Stimulated activated CD4-positive, alpha-beta T cell treated with anti-CD3 and anti-CD28 coated beads, Interleukin-15, amount 100 ng/mL, for 24 hours (primary cell): ENCODE measurements at places on chromosomes 3 and 15.

GRCh38 chr15:85536341-85536740, 155.9 kb downstream of the AKAP13 start:
- DNase-seq: no peak

GRCh38 chr3:126287536-126288241, 69.5 kb downstream of the KLF15 start:
- no peak for DNase-seq

DNA sequence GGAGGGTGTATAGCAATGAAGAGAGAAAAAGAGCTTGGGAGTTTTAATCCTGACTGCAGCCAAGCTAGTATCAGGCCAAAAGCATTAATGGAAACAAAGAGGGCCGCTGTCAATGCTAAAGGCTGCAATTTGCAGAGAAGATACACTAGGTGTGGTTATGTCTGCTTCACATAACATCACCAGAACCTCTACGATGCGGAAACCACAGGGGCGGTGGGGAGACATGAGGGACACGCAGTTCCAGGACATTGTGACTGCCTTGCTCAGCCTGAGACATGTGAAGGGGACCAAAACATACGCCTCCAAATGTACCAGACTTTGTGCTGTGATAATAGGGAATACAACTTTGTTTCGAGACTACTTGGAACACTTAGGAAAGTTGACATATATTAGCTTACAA, 88.4 kb downstream of the APBA2 start:
- DNase-seq: no peak

DNA sequence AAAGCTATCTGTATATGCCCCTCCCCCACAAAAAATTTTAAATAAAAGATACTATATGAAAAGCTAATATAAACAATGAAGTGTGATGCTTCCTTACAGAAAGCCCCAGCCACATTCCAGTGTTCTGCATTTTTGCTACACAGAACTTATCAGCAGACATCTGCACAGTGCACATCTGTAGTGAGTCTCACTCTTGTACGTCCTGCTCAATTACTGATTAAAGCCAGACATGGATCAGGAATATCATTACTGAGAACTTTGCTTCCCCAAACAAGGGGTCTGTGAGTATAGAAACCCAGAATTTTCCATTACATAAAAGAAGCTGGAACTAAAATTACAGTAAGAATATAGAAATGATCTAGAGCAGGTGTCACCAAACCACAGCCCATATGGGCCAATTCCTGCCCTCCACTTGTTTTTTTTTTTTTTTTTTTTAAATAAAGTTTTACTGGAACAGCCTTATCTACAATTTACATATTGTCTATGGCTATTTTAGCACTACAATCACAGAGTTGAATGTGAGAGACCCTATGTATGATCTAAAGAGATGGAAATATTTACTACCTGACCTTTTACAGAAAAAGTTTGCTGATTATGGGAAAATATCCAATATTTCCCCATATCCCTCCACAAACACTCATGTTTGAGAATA, 45.7 kb downstream of the UBP1 start:
- no peak for DNase-seq

DNA sequence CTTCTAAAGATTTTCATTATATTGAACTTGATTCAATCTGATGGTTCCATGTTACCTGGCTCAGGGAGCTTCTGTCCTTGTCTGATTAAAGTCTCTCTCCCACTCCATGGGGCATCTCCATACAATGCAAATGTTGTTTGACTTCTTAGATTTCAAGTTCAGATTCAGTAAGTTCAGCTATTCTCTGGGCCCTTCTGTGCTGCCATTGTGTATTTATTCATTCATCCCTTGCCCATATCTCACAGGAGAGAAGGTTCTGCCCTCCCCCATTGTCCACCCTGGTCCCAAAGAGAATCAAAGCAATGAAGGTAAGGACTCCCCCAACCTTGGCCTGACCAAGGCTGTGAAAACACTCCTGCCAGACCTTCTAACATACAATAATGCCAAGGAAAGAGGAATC, 669.9 kb downstream of the MAGI1 start:
- DNase-seq: no peak

DNA sequence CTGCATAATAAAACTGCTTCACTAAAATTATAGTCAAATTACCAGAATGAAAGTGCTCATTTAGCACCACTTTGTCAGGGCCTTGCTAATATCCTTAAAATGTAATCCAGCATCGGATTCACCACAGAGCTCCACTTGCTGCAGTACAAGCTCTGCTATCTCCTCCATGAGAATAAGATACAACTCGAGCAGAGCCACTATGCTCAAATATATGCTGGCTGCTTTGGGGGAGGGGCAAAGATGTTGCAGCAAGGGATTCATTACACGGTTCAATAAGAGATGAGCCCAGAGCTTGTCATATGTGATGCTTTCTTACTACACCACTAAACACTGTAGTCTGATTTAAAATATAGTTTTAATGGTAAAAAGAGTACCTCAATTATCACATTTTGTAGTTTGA, 72.2 kb downstream of the DLG1 start:
- DNase-seq: no peak

DNA sequence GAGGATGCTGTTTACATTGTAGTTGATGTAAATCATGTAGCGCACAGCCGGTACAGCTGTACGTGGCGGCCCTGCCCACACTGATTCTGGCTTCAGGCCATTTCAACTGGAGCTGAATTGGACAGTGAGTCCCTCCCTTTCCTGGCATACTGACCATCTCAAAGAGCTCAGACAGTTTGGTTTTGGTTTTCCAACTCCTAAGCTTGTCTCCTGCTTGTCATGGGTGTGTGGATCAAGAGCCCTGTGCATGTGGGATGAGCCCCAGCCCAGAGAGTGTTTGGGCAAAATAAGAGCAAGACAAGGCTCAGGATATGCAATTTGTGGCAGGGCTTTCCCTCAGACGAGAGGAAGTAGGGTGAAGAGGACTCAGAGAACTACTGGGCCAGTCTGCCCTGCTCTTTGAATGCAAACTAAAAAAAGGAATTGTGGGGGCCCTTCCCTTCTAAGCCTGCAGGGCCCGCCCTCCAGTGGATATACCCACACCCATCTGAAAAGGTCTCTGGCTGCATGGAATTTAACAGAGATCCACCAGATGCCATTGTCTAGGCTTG, 13.3 kb downstream of the ITGA11 start:
- no peak for DNase-seq

GRCh38 chr3:53144862-53145712, 14.9 kb upstream of the RFT1 start:
- DNase-seq: no peak

- no peak for DNase-seq
Measured at GRCh38 chr15:69474291-69474690, 21.7 kb downstream of the RPLP1 start.

DNA sequence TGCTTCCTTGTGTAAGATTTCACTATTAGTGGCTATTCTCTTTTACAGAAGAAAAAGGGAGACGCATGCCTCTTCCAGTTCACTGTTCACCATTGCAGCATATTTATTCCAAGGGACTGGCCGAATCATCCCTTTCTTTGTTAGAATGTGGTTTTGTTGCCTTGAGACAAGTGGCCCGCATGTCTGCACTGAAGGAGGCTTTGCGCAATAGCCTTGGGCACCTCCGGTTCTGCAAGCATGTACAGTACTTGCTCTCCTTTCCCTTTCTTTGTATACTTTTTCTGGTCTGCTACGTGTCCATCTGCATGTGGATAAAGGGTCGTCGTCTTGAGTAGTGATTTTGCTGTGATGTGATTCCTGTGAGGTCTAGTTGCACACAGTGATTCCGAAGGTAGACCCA, 43.0 kb downstream of the FLNB start:
- no peak for DNase-seq

DNA sequence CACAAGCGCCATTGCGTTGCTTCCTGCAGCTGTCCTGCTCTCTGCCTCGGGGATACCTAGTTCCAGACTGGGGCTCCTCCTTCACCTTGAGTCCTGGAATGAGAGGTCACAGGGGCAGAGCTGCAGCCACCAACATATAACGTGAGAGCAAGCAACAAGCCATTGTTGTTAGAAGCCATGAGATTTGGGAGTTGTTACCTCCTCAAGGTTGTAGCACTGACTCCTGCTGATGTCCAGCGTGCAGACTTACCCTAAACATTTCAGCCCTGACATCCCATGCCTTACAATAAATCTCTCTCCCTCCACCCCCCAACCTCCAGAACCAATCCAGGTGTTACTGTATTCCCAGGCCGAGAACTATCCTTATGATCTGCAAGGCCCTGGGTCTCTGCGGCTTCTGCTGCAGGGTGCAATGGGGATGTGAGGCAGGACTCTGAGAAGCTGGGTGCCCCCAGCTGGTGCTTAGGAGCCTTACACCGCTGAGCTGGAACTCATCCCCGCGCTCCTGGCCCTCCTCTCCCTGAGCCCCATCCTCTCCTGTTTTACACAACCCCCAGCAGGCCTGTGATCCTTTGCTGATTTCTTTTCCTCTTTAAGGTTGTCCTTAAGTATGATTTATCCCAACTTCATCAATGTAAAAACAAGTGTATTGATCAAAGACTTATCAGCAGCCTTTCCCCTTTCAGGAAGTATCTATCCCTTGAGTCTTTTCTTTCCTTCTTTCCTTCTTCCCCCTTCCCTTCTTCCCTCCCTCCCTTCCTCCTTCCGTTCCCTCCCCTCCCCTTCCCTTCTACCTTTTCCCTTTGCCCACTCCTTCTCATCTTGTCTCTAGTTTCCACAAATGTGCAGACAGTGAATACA, 84.2 kb upstream of the ABHD2 start:
- peak; percentile 12 for DNase-seq

DNA sequence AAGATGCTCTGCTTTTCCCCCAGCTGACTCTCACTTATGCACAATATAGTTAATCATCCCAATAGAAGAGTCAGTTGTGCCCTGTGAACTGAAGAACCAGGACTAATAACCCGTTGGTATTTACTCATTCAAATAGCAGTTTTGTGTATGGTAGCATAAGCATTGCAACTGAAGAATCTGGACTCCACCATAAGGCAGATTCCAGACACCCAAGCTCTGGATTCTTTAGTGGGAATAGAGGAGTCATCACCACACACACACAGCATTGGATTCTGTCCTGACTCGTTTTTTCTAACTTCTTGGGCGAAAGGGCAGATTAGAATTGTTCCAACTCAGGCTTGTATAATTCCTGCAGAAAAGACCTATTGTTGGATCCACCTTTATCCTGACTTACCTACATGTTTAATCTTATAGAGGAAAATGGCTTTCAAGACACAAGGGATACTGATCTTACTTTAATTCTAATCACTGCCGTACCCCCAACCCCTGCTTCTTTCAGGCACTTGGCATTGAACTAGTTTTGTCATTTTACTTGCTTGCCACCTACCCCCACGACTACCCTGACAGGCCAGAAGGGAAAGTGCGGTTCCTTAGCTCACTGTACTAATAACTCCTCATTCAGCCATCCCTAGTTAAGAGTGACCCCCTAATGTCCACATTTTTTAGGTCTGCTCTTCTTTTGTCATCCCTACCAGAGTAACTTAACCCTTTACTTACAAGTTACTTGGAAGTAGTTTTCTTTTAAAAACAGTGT, 42.3 kb downstream of the NKIRAS1 start:
- DNase-seq: no peak
